ENCODE measurements at places on chromosomes 5 and 9.

DNA sequence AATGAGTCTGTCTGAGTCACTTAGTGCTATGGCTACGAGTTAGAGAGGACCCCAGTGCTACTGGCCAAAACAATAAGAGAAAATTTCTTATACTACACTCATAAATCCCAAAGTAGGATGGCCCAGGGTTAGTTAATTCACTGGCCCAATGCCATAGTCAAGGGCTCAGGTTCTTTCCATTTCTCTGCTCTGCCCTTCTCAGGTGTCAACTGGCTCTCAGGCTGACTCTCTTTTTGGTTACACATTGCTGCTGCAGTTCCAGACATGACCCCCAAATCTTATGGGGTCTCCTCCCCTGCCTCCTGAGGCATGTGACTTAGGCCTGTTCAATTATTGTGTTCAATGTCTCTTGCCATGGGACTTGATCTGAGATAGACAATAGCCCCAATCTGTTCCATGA lies 70.4 kb downstream of the ARHGEF37 start:
- DNase-seq, result no peak

GRCh38 chr9:121566481-121567465 lies 67.1 kb upstream of the GGTA1 start:
- peak; percentile 77 for DNase-seq

DNA sequence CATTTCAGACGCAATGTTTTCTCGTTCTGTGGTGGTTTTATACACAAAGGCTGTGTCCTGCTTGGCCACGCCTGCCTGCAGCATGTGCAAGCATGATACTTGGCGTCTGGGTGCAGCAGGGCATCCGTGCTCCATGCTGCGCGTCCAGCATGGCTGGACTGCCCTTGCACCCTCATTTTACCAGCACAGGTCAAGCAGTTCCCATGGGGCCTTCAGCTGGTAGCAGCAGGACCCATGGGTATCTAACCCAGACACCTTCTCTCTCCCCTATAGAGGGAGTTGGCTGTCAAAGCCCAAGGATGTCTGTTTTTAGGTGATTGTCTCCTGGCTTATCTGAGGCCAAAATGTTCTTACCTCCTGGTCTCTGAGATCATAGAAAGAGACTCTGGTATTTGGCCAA lies 158.3 kb upstream of the PITX1 start:
- no peak for DNase-seq

DNA sequence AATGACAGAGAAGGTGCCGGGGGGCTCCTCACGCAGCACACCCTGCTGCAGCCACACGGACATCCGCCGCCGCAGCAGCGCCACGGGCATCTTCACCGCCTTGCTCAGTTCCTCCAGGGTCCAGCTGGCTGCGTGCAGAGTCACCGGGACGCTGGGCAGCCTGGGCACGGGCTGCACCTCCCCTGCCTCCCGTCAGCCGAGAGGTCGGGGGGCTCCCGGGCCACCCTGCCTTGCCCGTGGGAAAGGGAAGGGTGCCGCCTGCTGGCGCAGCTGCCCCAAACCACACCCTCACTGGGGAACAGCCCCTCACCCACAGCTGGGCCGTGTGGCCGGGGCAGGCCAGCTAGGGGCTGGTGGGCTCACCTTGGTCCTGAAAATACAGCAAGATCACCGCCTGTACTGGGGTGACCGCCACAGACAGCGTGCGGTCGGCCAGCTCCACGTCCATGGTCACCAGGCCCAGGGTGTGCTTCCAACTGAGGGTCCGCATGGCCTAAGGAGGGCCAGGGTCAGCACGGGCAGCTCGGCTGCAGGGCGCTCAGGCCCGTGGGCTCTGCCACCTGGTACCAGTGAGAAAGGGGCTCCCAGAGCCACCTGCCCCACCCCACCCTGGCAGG lies 3.6 kb upstream of the TMEM210 start:
- DNase-seq, result no peak

DNA sequence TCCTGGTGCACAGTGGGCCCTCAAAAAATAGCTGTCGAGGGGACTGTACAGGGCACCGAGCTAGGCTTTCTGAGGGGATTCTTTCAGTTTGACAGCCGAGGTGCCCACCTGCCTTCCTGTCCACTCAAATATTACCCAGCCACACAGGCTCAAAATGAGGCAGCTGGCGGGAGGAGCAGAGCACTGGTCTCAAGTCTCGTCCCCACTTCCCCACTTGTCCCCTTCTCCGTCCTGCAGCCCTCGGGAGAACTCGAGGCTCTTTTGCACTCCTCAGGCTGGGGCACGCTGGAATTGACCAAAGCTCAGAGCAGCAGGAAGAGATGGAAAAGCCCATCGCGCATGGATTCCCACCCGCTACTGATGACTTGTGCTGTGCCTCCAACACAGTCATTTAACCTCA lies 185.2 kb downstream of the HSPA4 start:
- no peak for DNase-seq
